Activated CD8-positive, alpha-beta T cell treated with anti-CD3 and anti-CD28 coated beads, Interleukin-2, amount 10 ng/mL, durations not matched to agents 7 days and 5 days (primary cell): ENCODE measurements at places on chromosomes 11 and 22. TPM values are rescaled to one million over a fixed set of nuclear protein-coding genes. Genes with fewer than 3 reads are reported as not detected.
A peak's percentile ranks its signal among the peaks of the same experiment; 100 is the strongest.

The KCNE3 gene
- not detected for total RNA-seq

The REXO2 gene
- total RNA-seq: 60.7 TPM

The ATG2A gene
- 20.6 TPM for total RNA-seq

The HARBI1 gene
- 5.0 TPM for total RNA-seq

The CARD16 gene
- total RNA-seq: 73.9 TPM

The ANO5 gene
- 0.08 TPM for total RNA-seq

DNA sequence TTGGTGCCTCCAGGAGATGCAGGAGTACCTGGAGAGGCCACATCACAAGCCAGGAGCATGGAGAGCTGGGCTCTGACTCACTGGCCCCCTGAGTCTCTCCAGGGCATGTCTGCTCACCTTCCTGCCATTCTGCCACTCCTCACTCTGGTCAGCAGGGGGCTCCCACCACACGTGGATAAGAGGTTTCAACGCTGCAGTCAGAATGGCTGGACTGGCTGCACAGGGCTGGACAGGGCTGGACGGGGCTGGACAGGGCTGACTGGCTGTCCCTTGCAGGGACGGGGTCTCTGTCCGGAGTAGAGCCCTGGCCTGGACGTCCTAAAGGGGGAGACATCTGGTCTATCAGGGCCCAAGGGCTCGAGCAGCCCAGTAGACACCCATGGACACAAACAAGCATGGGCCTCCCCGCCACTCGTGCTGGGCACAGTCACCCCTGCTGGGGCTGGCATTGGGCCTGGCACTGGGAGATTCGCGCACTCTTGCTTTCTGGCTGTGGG, 34.6 kb downstream of the CYTH4 start:
- peak; percentile 84 for DNase-seq

DNA sequence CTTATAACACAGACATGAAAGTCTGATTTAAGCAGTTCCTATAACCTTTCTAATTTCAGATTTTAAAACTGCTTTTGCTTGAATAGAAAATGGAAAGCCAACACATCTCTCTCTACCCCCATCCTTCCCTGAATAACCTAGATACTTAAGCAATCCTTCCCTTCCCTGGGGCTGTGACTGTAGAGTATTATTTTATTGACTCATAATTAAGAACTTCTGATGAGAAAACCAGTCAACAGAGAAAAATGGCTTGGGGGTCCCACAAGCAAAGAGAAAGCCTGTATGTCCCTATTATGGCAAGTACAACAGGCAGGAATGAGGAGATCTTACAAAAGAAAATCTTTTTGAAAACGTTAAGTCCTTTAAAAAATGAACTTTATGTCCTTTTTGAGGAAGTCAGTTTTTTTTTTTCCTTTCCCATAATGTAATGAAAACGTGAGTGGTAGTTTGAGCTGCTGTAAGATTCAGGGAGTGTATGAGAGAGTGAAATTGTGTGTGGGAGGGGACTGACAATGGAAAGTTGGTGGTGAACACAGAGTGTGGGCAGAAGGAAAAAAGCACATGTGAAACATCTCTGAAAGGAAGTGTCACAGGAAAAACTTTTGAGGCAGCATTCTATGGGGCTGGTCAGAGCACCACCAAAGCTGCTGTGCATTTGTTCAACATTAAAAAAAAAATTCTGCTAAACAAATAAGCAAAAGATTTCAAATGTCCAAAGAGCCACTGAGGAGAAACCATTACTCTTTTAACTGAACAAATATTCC, 154.6 kb downstream of the MAML2 start:
- DNase-seq: no peak
